Heart left ventricle (tissue), 16 donors: ENCODE measurements at places on chromosomes 13 and 19.

GRCh38 chr13:43269037-43269481 is 245.7 kb downstream of the DNAJC15 start:
- no peaks in the 10 kb centered on the region for H3K27me3 ChIP-seq
- peak overlapping the region; percentile 73 for H3K27ac ChIP-seq
- H3K36me3 ChIP-seq: no peaks in the 10 kb centered on the region
- DNase-seq: no peak
- no peak overlapping the region for H3K4me3 ChIP-seq

- H3K4me3 ChIP-seq: no peak overlapping the region
- DNase-seq: no peak
Observed at GRCh38 chr13:112333756-112334543, 42.2 kb upstream of the SPACA7 start.

- H3K4me3 ChIP-seq: no peak overlapping the region
- H3K27me3 ChIP-seq: peaks cover 4% of the 10 kb centered on the region
- H3K27ac ChIP-seq: no peak overlapping the region
- no peaks in the 10 kb centered on the region for H3K36me3 ChIP-seq
- DNase-seq: no peak
- H3K4me1 ChIP-seq: peaks cover 9% of the 10 kb centered on the region
Observed at GRCh38 chr19:43470288-43470687, 4.9 kb upstream of the LYPD3 start.

- H3K27ac ChIP-seq: no peak overlapping the region
- H3K27me3 ChIP-seq: no peaks in the 10 kb centered on the region
- no peaks in the 10 kb centered on the region for H3K36me3 ChIP-seq
- no peak overlapping the region for H3K4me3 ChIP-seq
Observed at GRCh38 chr13:83352391-83352790, 529.9 kb downstream of the SLITRK1 start.

GRCh38 chr19:942133-942645 is 16.4 kb downstream of the ARID3A start:
- H3K27ac ChIP-seq: no peak overlapping the region
- H3K36me3 ChIP-seq: peaks cover 3% of the 10 kb centered on the region
- H3K27me3 ChIP-seq: no peaks in the 10 kb centered on the region
- no peak overlapping the region for H3K4me3 ChIP-seq

- H3K4me3 ChIP-seq: no peak overlapping the region
- no peaks in the 10 kb centered on the region for H3K27me3 ChIP-seq
- no peaks in the 10 kb centered on the region for H3K4me1 ChIP-seq
- no peak for DNase-seq
- no peak overlapping the region for H3K27ac ChIP-seq
Observed at GRCh38 chr19:46564701-46565100, 36.4 kb upstream of the CALM3 start.
